ENCODE measurements at places on chromosomes 16 and 17.
A peak's percentile ranks its signal among the peaks of the same experiment; 100 is the strongest.

- no peak for DNase-seq
These were observed 38.5 kb downstream of the IGF2BP1 start for GRCh38 chr17:49035470-49036269.

GRCh38 chr17:76691379-76692191 is 19.2 kb downstream of the MXRA7 start:
- DNase-seq = no peak

- DNase-seq = no peak
These were observed 6.2 kb downstream of the SLC46A1 start for GRCh38 chr17:28399808-28400207.

- no peak for DNase-seq
These were observed 4.1 kb downstream of the VASN start for GRCh38 chr16:4375717-4376116.

GRCh38 chr17:75457047-75457654 is 716 bp downstream of the TMEM94 start:
- DNase-seq = no peak

GRCh38 chr17:72465191-72466024 is 344.6 kb downstream of the SOX9 start:
- peak; percentile 64 for DNase-seq

DNA sequence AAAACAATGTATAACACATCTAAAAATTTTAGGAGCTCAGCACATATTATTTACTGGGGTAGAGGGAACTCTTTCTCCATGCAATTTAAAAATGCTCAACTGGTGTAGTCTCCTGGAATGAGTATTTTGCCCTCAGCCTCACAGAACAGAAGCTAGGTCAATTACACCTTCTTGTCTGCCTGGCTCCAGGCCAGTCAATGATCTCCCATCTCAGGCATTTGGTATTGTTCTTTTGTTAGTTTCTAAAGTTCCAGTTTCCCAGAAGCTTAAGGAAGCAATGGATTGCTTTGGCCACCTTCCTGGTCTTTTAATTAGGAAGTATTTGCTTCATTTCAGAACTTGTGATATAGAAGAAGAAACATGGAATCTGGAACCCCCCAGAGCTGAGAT is 360.3 kb upstream of the ASIC2 start:
- no peak for DNase-seq

GRCh38 chr16:74667255-74667700 is 601 bp upstream of the RFWD3 start:
- DNase-seq = no peak

- no peak for DNase-seq
These were observed 9.7 kb upstream of the BAHCC1 start for GRCh38 chr17:81385320-81386111.

DNA sequence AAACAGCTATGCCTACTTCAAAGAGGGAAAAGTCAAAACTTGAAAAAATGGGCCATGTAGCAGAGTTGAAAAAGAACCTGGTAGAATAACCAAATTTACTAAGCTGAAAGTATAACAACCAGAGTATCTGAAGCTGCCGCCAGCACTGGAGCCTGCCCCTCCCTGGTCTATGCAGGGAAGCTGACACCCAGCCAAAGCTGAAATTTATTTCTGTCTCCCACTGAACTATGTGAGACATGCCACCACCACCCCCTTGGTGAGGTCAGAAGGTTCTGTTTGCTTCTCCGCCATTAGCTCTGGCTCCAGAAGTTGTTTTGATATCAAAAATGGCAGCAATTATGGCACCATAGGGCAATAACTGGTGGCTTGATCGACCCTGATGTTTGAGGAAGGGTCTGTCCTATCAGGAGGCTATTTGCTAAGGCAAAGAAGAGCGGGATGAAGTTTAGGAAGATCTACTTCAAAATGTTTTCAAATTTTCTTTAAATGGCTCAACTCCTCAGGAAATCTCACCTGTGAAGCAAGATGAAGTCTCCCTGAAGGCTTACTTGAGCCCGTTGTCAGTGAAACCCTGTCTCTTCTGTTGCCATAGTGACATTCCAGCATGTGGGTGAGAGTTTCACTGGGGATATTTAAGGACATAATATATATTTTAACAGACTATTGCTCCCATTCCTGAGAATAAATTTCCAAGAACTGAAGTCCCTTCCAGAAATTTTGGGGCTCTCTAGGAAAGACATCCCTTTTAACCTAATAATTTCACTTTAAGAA is 122.0 kb downstream of the COPRS start:
- no peak for DNase-seq
